ENCODE measurements at places on chromosomes 6 and 20.
A peak's percentile ranks its signal among the peaks of the same experiment; 100 is the strongest.

DNA sequence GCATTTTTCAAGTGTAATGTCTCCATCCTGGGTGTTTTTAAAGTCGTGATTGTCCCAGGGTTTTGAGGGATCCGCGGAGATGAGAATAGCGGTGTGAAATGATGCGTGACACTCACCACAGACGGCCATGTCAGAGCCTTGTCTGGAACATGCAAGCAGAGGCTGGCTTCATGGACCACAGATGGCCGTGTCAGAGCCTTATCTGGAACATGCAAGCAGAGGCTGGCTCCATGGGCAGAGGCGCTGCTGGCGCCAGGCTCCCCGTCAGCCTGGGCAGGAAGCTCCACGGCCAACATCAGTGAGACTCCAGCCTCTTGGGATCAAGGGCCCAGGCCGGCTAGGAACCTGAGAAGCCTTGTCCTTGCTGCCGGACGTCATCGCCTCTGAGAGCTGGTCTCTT lies 7.7 kb upstream of the MRGBP start:
- no peak for DNase-seq

- DNase-seq = peak; percentile 56
These were observed 22.7 kb downstream of the HLA-A start for GRCh38 chr6:29964887-29965562.

GRCh38 chr20:1509237-1509636 lies 18.0 kb upstream of the SIRPB2 start:
- no peak for DNase-seq

GRCh38 chr6:76861403-76861802 lies 601.9 kb downstream of the HTR1B start:
- no peak for DNase-seq

DNA sequence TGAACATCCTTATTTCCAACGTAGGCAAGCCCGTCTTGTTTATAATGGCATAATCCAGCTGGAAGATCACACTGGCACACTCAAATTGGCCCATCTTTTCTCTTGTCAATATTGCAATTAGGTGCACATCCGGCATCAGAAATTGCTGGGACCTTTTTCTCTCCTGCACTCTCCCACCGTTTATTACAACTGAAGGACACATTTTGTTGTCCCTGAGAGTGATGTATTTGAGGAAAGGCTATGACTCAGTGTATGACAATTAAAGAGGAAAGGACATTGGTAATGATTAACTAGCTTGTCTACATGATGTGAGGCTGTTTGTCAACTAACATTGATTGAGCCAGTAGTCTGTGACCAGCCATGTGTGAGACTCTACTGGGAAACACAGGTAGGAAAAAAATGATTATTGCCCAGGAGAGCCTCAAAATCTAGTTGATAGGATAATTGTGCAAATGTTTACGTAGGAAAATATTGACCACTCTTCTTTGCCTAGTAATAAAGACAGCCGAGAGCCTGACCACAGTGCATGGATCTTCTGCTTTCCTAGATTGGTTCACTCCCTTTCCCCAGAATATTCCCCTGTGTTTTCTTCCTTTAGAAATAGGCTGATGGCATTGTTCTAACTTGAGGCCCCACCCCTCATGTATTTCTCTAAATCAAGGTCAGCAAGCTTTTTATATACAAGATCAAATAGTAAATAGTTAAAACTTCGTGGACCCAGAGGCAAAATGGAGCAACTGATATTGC lies 230.0 kb upstream of the BTBD3 start:
- no peak for DNase-seq

- no peak for DNase-seq
These were observed 3.7 kb downstream of the UQCC2 start for GRCh38 chr6:33707771-33708170.

DNA sequence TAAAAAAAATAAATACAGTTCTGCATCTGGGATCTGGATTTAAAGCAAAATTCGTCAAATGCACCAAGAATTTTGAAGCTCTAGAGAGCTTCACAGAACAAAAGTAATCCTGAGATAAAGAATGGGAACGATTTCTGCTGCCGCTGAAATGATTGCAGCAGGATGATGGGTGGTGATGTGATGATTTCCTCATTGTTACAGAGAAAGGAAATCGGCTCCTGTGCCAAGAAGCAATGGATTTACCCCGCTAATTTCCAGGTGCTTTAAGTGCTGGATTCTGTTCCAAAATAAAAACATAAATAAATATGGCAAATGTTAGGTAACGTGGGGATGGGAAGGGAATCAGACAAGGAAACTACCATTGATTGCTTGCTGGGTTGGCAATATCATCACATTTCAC lies 1067.9 kb upstream of the MAP3K7 start:
- DNase-seq = no peak

GRCh38 chr20:34389206-34389953 lies 26.3 kb downstream of the ITCH start:
- no peak for DNase-seq

DNA sequence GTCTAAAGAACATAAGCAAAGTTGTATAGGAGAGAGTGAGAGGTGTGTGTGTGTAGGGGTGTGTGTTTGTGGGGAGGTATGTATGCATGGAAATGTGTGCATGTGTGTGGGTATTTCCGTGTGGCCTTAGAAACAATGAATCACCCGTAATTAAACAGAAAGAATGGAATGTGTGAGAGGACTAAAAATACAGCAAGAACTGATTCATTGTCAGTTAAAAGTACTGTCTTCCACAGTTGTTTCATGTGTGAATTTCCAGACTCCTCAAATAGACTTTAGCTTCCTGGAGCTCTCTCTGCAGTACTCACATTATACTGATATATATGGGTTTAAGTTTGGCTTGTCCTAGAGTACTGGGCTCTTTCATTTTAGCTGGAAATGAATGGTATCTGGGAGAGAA lies 145.7 kb downstream of the RIMS1 start:
- DNase-seq = no peak

Measured in astrocyte of the cerebellum (primary cell).